SK-N-MC (cell line): ENCODE measurements at places on chromosomes 12 and 14.

DNA sequence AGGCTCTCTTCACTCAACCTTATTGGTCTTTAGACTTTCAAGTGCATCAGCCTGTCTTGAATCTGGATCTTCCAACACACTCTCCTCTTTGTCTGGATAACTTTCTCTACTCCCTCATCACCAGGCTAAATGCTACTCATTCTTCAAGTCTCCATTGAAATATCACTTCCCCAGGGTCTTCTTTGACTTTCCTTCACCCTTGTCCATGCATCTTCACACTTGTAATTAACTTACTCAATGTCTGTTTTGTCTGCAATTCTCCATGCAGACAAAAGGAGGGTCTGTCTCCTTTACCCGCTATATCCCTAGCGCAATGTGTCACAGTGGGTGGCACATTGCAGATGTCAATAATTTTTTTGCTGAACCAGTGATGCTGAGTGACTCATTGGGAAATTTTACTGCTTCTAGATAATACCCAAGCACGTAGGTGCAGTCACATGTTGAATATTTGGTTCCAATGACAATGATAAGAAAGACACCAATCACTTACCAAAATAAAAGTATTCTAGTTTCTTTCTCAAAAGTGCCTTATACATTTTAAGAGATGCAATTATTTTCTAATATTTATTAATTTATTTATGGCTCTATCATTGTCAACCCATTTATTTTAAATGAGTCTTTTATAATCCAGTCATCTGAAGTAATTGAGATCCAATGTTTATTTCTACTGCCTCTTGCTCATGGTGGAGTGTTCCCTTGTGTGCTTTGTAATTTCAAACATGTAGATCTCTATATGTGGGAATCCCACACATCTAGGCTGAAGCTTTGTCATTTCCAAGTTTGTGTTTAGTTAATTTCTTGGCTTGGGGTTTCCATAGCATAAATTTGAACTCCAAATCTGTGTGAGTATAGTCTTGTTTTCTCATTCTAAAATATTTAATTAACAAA is 21.7 kb upstream of the RFC5 start:
- DNase-seq = no peak

GRCh38 chr12:52580496-52580895 is 6.9 kb upstream of the KRT74 start:
- no peak for DNase-seq

- no peak for DNase-seq
Measured at GRCh38 chr14:92122351-92122677, 545 bp downstream of the CPSF2 start.

GRCh38 chr12:70059373-70059772 is 183.9 kb upstream of the CNOT2 start:
- DNase-seq = no peak

GRCh38 chr14:91241863-91242262 is 2.6 kb downstream of the GPR68 start:
- DNase-seq = no peak

- no peak for DNase-seq
Measured at GRCh38 chr12:58470266-58471010, 449.9 kb downstream of the LRIG3 start.

GRCh38 chr12:5063149-5063548 is 19.5 kb downstream of the KCNA5 start:
- DNase-seq = no peak

GRCh38 chr14:106038263-106038662 is 511.9 kb downstream of the TMEM121 start:
- DNase-seq = no peak

DNA sequence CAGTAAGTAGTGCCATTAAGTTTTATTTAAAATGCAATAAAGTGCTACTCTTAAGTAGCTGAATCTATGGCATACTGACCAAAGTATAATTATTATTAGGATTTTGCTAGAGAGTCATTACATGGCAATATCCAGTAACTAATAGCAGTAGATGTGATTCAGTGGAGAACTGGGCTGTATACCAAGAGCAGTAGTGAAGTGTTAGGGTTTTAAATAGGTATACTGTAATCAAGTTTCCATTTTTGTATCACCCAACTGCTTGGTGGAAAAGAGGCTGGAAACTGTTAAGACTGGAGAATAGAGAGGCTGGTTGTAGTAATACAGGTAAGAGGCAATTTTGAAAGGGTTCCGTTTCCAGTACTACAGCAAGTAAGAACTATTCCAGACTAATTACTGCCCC is 13.3 kb upstream of the LLPH start:
- DNase-seq = no peak

- no peak for DNase-seq
Measured at GRCh38 chr12:119296535-119296934, 38.0 kb upstream of the CCDC60 start.

GRCh38 chr12:116592731-116593130 is 33.5 kb downstream of the MAP1LC3B2 start:
- no peak for DNase-seq

GRCh38 chr14:104087981-104088850 is 2.7 kb downstream of the ASPG start:
- DNase-seq = no peak

DNA sequence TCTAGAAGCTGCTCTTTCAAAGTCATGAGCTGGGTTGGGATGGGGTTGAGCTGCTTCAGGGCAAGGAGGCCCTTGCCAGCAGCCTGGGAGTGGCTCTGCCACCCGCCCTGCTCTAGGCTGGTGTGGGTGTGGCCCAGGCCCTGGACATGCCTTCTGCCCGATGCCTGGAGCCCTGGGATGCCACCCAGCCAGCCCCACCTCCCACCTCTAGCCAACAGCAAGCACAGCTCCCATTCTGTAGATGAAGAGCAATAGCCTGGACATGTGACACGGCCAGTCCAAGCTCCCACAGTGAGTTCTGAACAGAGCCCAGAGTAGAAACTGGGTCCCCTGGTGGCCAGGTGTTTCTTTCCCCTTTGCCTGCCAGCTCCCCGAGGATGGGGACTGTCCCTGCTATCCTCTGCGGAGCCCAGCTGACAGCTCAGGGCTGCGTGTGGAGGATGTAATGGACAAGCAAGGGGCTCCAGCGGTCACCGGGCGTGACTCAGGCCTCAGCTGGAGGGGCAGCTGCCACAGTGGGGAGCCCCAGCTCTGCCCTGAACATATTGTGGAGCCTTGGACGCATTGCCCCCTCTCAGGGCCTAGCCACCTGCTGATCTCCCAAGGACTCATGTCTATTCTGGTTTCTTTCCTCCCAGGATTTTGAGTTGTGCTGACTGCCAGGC is 165.2 kb downstream of the TSPAN9 start:
- DNase-seq = no peak

DNA sequence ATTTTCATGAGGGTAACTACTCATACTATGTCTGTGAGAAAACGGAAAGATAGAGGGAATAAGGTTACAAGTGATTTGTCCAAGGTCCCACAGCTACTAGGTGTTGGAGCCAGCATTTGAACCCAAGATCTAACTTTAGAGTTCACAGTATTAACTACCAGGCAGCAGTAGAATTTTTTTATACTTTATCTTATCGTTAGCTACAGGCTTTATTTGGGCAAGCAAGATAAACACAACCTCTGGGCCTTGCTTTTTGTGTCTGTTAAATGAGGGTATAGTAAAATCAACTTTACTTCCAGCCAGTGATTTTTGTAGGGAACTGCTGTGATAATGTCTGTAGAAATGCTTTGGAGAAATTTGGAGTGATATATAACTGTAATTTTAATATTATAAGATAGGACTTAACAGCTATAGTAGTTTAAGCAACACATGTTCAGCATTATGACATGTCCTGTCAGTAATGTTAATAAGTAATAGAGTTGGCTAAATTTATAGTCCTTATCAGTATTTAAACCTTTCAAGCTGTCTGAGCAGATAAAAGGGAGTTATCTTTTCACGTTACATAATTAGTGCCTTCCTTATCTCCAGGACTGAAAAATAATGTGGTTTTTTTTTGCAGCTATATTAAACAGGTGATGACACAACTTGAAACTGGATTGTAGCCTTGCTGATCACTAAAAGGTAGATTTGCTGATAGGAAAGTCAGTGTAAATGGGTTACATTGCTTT is 12.8 kb downstream of the LEMD3 start:
- DNase-seq = no peak

DNA sequence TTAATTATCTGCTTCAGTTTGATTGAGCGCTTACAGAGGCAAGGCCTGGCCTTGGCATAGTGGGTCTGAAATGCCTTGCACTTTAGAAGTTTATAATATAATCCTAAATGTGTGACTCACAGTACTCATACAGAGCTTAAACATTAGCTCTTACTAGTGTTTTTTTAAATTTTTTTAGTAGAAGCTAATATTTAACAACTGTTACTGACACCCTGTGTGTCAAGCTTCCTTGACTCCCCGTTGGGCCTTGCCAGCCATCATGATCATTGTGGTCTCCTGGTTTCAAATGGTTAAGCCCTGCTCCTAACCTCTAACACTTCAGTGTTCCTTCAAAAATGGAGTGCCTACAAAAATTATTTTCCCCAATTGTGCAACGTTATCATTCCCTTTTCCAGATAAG is 126.9 kb downstream of the GALC start:
- no peak for DNase-seq

- no peak for DNase-seq
Measured at GRCh38 chr12:12979731-12980259, 20.3 kb downstream of the HEBP1 start.

DNA sequence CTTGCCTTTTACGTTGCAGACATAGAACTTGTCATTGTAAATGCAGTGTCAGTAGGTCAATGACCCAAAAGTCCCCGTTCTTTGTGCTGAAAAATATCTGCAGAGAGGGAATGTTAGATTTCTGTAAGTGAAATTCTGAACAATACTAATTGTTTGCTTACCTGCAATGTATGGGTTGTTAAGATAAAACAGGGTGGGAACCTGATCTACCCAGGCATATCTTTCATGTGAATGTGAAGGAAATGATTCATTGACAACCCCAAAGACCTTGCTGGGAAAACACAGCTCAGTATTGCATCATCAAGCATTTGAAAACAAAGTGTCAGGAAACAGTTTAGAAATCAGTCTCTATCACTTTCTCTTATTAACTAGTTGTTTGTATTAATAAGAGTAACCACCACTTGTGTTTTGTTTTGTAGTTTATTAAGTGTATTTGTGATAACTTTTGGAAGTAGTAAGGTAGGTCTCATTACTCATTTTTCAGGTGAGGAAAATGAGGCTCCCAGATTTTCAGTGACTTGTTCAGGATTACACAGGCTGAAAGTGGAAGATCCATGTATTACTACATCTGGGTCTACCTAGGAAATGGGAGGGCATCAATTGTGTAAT is 57.9 kb upstream of the SLC38A2 start:
- no peak for DNase-seq

DNA sequence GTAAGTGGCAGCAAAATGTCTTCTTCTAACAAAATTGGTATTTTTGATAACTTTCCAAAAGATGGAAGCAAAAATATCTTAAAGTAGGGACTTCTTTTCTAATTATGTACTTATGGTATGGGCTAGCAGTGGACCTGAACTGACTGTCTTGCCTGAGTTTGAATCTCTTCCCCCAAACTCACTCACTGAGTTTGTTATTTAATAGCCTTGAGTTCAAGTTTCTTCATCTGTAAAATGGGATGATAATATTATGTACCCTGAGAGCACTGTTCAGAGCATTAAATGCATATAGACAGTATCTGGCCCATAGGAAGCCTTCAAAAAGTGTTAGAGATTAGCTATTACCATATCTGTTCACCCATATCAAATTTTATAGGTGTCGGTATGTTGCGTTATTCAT is 210.4 kb upstream of the NUDT4 start:
- no peak for DNase-seq

- DNase-seq = no peak
Measured at GRCh38 chr12:43861015-43861839, 25.3 kb downstream of the TMEM117 start.
